Stimulated activated CD4-positive, alpha-beta T cell treated with anti-CD3 and anti-CD28 coated beads, Interleukin-1b, Interleukin-23, amount 100 ng/mL, for 1 hour (primary cell): ENCODE measurements at places on chromosomes 2 and 18.

DNA sequence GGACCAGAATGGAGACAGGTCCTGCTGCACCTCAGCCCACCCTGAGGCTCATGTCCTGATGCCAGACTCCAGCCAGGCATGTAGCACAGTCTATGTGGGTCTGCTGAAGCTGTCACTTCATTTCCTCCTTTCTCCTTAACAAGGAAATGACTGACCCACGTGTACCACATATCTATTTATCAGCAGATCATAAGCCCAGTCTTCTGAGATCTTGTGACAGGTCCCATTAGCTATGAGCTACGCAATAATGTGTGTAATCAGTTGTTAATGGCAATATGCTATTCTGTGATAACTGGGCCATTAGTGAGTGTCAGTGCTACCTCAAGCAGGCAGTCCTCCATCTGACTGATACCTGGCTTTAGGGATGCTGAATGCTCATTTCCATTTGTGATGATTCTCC, 615.3 kb downstream of the BCL11A start:
- no peak for DNase-seq

GRCh38 chr2:83168377-83168776, 1290.7 kb downstream of the SUCLG1 start:
- DNase-seq: no peak

GRCh38 chr18:78727877-78728783, 251.5 kb upstream of the SALL3 start:
- DNase-seq: no peak

DNA sequence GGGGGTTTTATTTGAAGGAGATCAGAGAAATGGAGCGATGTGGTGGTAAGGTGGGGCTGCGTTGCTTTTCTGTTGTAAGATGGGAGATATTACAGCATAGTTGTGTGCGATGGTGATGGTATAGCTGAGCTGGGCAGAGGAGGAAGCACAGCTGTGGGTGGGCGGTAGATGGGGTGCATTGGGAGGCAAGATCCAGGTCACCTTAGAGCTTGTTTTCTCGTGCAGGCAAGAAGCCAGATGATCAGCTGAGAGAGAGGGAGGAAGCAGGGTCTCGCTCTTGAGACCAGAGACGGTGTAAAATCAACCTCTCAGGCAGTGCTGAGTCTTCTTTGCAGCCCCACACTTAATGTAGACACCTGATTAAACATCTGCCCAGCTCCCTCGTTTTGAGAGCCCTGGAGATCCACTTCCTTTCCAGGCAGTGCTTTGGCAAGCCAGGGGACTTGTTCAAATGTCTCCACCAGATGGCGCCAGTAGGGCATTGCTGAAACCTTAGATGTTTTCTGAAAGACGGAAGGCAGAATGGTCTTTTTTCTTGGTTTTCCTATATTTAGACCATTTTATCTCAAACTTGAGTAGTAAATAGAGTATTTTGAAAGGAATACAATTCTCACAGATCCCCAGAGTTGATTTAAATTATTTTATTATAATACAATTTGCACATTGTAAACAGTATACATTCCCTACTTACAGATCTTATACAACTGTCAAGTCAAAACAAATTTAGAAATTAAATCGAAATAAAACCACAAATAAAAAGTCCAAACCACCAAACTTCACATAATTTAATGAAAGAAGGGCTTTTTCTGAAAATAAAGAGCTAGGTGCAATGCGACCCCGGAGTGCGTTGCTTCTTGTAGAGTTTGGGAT, 21.1 kb upstream of the LYPD6B start:
- peak; percentile 20 for DNase-seq

GRCh38 chr2:38535744-38536506, 66.8 kb downstream of the HNRNPLL start:
- peak; percentile 80 for DNase-seq

- no peak for DNase-seq
These were observed 126.2 kb downstream of the METTL8 start for GRCh38 chr2:171307560-171307959.

- no peak for DNase-seq
These were observed 434.7 kb downstream of the EIPR1 start for GRCh38 chr2:2942906-2943305.

- DNase-seq: no peak
These were observed 203.2 kb downstream of the STK39 start for GRCh38 chr2:168044176-168044575.

- DNase-seq: no peak
These were observed 115.7 kb upstream of the OSR1 start for GRCh38 chr2:19474128-19474527.

DNA sequence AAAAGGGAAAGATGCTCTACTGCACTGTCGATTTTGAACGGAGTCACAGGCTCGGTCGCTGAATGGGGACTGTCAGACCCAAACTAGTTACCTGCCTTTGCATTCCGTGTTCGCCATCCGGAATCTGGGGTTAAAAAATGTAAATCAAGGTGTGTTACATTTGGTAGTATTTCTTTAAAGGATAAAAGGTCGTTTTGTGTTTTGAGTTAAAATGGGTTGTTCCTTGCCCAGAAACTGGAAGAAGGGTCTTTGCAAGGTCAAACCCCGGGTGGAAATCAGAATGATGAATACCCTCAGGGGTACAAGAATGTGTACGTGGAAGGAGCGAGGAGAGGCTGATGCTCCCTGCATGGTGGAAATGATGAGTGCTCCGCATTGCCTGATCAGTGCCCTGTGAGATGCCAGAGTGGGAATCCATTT, 1.0 kb downstream of the VSNL1 start:
- DNase-seq: no peak

- no peak for DNase-seq
These were observed 6.9 kb downstream of the ZNF24 start for GRCh38 chr18:35337286-35337685.

- DNase-seq: no peak
These were observed 74.5 kb downstream of the TET3 start for GRCh38 chr2:74059137-74059775.

GRCh38 chr2:85394976-85395375, 15.2 kb downstream of the CAPG start:
- no peak for DNase-seq

DNA sequence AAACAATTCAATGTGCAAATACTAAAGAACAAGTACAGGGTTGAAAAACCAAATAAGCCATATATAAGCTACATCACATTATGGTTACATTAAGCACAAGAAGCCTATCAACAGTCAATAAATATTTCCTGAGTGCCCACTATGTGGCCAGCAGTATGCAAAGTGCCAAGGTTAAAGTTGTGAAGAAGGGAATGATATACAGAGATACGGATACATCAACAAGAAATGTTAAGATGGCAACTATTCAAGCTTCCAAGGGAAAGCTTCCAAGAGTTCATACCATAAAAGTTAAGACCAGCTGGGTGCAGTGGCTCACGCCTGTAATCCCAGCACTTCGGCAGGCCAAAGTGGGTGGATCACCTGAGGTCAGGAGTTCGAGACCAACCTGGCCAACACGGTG, 14.0 kb downstream of the DYM start:
- DNase-seq: no peak

GRCh38 chr18:75581336-75582131, 154.0 kb upstream of the SMIM21 start:
- no peak for DNase-seq

DNA sequence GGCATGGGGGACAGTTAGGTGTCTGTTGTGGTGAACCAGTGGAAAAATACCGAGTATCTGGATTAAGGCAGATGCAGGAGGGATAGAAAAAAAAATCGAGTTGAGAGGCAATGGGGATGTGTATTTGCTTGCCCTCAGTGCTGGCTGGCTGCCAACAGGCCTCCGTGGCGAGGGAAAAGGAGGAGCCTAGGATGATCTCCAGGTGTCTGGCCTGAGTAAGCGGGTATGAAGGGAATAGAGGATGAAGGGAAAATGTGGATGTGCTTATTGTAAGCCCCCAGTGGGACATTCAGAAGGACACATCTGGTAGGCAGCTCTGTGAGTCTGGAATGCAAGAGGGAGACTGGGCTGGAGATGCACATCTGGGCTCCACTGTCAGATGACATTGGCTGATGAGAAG, 22.8 kb downstream of the KCNS3 start:
- DNase-seq: no peak

- DNase-seq: no peak
These were observed 135.8 kb upstream of the APCDD1 start for GRCh38 chr18:10318691-10318970.

DNA sequence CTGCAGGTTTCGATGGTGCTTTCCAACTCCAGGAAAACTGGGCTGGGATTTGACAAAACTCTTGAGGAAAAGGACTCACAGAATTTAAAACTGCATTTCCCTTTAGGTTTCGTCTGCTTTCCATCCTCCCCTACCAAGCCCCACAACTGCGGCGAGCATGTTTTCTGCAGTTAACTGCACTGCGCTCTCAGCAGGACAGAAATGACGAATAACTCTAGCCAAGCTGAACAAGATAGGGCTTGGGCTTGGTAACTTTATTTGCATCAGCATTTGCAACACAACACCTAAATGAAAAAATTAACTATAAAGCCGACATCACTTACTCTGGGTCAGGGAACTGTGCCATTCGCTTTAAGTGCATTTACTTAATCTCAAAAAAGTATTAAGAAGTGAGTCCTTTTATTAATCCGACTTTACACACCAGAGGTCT, 669 bp upstream of the PIKFYVE start:
- DNase-seq: no peak

- no peak for DNase-seq
These were observed 208.4 kb downstream of the SNTG2 start for GRCh38 chr2:1159013-1159412.

DNA sequence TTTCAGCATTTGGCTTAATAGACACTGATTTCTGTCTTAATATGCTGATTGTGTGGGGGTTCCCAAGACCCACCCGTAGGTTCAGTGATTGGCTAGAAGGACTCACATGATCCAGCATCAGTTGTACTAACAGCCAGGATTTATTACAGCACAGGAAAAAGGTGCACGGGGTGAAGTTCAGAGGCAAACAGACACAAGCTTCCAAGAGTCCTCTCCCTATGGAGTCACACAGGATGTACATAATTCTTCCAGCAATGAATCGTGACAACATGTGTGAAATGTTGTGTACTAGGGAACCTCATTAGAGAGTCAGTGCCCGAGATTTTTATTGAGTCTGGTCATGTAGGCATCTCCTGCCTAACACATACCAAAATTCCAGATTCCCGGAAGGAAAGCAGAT, 52.8 kb downstream of the GALNT1 start:
- DNase-seq: no peak

DNA sequence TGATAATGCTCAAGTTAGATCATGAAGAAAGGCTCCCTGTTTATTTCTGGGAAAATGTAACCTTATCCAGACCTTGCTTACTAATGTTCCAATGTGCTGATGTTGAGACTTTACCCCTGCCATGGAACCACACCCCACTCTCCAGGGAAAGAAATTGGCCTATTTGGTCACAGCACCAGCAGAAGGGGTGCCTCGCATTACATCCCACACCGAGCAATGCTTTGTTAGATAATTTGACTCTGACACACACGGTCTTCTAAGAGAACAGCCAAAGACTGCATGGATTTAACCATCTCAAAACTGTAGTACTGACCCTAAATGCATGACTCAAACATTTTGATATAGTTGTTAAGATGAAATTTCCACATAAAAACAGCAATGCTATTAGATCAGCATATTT, 152.1 kb upstream of the CCDC150 start:
- no peak for DNase-seq

DNA sequence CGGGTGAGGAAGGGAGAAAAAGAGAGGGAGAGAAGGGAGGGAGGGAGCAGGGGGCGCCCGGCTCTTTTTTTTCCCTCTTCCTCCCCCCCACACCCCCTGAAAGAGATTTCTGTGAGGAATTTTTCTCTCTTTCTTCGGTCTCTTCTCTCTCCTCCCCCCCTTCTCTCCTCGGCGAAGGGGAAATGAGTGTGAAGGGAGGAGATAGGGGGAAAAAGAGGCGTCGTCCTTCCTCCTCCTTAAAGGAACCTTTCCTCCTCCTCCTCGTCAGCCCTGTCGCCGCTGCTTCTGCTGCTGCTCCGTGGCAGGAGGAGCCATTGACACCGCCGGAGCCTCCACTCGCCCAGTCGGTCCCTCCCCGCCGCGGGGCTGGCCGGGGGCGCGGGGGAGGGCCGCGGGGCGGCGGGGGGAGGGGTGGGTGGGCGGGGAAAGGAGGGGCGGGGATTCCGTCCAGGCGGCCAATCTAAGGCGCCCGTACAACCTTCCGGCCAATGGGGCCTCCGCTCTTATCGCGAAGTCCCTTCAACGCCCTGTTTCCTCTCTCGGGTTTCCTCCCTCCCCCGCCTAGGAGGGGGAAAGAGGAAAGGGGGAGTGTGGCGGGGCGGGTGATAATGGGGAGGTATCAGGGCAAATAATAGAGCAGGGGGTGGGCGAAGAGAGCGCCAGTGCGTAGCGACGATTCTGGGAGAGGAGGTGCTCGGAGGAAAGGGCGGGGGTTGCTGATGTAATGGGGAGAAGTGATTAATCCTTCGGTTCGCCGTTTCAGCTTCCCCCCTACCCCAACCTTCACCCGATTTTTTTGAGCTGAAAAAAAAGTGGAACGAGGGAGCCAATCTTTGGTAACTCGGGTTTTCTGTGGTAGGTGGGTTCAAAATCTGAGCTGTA, at the start of gene FBXO11:
TSS of gene FBXO11 (minus strand) at position 342 of the 882 bp plus-strand sequence. CDS start 778 bp downstream, outside the sequence.
- peak; percentile 93 for DNase-seq

DNA sequence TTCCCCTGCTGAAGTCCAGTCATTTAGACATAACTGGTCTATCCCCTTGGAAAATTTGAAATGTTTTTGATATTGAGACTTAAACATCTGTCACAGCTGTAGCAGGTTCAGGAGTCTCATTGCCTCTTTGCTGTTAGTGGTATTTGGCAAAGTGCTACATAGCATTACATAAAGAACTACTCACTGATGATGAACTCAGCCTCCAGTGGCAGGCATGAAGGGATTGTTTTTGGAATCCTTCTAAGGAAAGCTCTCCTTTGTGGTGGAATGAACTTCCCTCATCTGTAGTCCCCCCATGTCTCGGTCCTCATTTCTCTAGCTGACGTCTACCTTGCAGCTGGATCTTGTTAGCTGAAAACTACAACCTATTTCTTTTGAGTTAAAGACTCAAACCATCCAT, 111.6 kb downstream of the TACR1 start:
- no peak for DNase-seq

- no peak for DNase-seq
These were observed 46.3 kb downstream of the ARL4C start for GRCh38 chr2:234450431-234451124.

DNA sequence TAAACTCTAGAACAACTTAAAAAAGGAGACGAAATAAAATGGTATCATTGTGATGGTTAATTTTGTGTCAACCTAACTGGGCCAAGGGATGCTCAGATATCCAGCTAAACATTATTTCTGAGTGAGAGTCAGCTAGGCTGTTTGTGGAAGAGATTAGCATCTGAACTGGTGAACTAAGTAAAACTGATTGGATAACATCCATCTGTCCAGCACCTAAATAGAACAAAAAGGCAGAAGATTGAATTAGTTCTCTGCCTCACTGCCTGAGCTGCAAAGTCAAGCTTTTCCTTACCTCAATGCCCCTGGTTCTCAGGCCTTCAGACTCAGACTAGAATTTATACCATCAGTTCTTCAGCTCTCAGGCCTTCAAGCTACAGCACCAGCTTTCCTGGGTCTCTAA, 30.0 kb downstream of the PPP3R1 start:
- DNase-seq: no peak

DNA sequence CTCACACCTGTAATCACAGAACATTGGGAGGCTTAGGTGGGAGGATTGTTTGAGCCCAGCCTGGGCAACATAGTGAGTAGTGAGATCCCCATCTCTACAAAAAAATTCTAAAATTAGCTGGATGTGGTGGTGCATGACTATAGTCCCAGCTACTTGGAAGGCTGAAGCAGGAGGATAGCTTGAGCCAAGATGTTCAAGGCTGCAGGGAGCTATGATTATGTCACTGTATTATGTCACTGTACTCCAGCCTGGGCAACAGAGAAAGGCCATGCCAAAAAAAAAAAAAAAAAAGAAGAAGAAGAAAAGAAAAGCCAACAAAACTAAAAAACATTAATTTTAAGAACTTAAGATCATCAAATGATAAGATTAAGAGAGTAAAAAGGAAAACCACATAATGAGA, 17.4 kb upstream of the NCOA1 start:
- no peak for DNase-seq
